Stimulated activated CD4-positive, alpha-beta T cell treated with anti-CD3 and anti-CD28 coated beads, Interleukin-1b, Interleukin-23, amount 100 ng/mL, for 1 hour (primary cell): ENCODE measurements at places on chromosomes 1 and 21.
A peak's percentile ranks its signal among the peaks of the same experiment; 100 is the strongest.

- DNase-seq = no peak
Observed at GRCh38 chr1:95935719-95936118, 701.7 kb downstream of the RWDD3 start.

- DNase-seq = no peak
Observed at GRCh38 chr1:11955221-11955620, 20.7 kb downstream of the PLOD1 start.

- no peak for DNase-seq
Observed at GRCh38 chr1:44447051-44447810, 42.2 kb downstream of the RNF220 start.

DNA sequence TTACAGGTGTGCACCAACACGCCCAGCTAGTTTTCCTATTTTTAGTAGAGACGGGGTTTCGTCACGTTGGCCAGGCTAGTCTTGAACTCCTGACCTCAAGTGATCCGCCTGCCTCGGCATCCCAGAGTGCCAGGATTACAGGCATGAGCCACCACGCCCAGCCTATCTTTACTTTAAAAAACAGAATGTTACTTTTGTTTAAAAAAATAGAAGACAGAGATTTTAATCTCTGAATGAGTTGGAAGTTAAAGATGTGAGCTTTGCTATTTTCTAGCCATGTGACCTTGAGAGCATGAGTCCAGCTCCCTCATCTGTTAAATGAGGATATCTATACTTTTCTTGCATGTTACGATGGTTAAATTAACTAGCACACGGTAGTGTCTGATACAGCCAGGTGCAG lies 3.9 kb upstream of the PUM1 start:
- no peak for DNase-seq

DNA sequence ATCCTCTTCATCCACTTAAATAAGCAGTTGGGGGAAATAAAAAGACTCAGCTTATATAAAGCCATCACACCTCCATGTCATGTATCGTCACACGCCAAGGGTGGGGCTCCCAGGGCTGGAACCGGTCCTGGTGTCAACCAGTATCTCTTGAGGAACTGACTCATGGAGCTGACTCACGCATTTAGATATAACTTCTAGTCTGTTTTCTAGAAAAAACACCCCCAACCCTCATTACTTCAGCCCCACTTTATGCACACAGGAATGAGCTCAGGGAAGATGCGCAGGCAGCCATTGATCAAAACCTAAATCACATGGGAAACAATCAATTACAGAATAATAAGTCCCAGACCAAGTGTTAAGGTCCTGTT lies 6.9 kb upstream of the IL22RA1 start:
- DNase-seq = no peak

DNA sequence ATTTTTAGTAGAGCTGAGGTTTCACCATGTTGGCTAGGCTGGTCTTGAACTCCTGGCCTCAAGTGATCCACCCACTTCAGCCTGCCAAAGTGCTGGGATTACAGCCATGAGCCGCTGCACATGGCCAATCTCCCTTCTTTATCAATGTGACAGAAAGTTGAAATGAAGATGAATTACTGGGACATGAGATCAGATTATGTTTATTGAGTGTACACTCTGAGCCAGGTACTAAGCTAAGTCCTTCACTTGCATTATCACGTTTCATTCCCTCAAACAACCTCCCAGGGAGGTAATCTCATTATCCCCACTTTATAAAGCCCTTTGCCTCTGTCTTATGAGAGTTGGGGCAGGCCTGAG lies 6.3 kb upstream of the CHI3L2 start:
- DNase-seq = no peak

DNA sequence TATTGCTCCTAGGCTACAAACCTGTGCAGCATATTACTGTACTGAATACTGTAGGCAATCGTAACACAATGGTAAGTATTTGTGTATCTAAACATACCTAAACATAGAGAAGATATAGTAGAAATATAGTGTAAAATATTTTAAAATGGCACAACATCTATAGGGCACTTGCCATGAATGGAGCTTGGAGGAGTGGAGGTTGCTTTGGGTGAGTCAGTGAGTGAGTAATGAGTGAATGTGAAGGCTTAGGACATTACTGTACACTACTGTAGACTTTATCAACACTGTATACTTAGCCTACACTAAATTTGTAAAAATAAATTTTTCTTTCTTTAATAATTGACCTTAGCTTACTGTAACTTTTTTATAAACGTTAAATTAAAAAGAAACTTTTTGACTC lies 7.9 kb downstream of the LEFTY2 start:
- DNase-seq = no peak

DNA sequence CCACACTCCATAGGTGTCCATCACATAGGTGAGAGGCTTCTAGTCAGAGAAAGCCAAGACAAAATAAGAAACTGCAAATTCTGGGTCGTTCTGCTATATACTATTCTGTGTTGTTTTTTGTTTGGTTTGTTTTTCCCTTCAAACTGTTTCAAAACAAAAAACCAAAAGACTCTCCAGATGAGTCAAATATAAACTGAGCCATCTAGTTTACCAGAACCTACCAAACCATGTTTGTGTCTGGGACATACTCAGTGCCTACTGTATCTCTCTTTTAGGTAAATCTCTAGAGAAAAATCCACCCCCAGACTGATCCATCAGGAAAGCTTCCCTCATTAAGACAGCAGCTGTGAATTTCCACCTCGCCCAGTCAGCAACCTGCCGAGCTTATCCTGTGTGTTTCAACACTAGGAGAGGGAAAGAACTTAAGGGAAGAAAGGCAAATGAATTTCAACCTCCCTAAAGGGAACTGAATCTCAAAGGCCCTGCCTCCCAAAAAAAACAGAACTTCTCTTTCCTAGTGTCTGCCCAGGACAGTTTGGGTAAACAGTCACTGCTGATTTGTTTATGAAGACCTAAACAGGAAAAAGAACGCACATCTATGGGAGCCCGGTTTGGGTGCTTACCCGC lies 17.2 kb downstream of the PPT1 start:
- DNase-seq = no peak

- DNase-seq = peak; percentile 14
Observed at GRCh38 chr1:7783178-7783711, 846 bp upstream of the PER3 start.
